ENCODE measurements at places on chromosomes 1 and 21.

DNA sequence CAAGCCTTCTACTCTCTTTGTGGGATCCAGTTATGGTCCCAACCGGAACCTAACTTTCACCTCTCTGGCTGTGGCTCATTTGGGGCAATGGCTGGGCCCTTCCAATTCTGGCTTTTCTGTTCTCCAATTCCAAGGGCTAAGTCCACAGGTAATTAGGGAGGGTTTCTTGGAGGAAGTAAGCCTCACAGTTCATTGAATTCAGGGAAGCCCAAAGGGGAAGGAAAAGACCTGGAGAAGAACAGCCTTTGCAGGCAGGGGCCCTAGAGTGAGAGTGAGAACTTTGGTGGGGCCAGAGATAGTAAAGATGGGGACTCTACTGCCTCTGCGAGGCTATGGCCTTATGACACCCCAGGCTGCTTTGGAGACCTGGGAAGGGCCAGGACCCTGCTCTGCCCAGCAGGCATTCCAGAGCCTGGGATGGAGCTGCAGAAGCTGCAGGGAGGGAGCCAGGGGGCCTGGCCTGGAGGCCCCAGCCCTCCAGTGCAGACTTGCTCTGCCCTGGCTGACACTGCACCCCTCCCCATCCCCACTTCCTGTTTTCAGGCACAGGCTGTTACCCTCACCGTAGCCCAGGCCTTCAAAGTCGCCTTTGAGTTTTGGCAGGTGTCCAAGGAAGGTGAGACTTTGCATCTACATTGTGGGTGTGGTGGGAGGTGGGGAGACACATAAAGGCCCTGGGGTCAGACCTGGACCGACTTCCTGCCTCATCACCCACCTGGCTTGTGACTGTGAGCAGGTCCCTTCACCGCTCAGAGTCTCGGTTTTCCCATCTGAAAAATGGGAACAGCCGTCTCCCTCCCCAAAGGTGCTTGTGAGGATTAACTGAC, 18.9 kb downstream of the LDLRAP1 start:
- DNase-seq: peak; percentile 75

GRCh38 chr1:244758708-244759107, 76.8 kb upstream of the COX20 start:
- no peak for DNase-seq

GRCh38 chr1:174352883-174353608, 94.7 kb upstream of the GPR52 start:
- no peak for DNase-seq

DNA sequence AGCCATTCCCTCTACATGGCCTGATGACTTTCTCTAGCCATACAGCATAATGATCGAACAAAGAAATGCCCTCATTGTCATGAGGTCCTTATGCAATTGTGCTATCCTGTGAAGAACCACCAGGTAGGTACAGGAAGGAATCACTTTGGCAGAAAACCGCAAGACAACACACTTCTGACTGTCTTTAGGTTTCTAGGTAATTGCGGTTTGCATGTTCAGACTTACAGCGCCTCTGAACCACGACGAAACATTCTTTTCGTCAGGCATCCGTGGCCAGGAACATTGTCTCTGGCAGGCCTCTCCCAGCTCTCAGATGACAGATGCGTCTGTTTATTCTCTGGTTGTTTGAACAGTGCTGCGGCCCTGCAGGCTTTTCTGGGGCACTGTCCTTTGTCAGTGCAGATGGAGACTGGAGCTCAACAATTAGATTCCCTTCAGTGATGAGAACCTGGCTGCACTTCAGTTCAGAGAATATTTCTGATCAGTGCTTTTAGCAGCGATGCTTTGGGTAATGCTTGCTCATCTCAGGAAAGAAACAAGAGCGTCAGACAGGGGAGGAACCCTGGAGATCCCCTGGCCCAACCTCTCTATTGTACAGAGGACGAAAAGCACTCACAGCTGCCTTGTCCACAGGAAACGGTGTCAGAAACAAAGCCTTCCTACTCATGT, 63.4 kb downstream of the B3GALT5 start:
- peak; percentile 45 for DNase-seq

GRCh38 chr1:237799762-237800474, 90.8 kb downstream of the ZP4 start:
- DNase-seq: no peak

- peak; percentile 94 for DNase-seq
Measured at GRCh38 chr1:42816585-42817439, at the start of the genes ERMAP and SVBP. TSS of gene ERMAP (plus strand) at chr1:42817122. CDS start at chr1:42830449, 13,327 bp downstream. TSS of gene SVBP (minus strand) at chr1:42817397. CDS start at chr1:42816544, 853 bp downstream.

- peak; percentile 69 for DNase-seq
Measured at GRCh38 chr1:47751996-47752451, 245.2 kb downstream of the TRABD2B start.

- DNase-seq: no peak
Measured at GRCh38 chr1:121471523-121471922, 286.7 kb downstream of the SRGAP2C start.

DNA sequence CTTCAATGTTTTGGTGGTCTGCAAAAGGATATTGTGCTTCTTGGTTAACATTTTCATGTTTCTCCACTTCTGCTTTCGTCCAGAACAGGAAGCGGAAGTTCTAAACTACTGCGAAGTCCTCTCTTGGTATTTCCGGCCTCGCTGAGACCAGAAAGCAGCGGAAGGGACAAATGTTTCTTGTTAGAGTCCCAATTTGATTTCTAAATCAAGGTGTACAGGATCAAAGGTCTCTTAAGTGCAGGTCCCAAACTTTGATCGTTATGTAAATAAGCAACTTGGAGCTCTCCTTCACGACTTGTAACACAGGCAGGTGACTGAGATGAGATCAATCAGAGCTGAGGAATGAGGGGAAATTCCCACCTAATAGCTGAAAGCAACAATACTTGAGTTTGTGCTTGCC, 40.1 kb upstream of the HMCN1 start:
- no peak for DNase-seq

DNA sequence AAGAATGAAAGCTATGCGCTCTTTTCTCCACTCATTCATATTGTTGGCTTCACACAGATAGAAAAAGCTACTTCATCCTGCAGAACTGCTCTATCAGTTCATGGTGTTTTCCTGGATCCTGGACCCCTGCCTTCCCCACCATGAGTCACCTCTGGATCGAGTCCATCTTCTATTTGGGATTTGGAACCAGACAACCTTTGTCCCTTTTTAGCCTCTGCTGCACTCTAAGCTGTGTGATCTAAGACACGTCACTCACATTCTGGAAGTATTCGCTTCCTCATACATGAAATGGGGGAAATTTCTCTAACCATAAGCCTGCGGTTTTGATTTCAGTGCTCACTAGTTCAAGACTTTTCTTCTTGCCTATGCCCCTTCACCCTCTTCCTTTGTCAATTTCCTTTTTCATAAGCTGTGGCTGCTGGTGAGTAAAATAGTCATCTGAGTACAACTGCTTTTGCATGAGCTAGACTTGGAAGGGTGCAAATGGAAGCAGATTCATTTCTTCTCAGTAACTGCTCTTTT, 14.1 kb upstream of the DEGS1 start:
- no peak for DNase-seq

DNA sequence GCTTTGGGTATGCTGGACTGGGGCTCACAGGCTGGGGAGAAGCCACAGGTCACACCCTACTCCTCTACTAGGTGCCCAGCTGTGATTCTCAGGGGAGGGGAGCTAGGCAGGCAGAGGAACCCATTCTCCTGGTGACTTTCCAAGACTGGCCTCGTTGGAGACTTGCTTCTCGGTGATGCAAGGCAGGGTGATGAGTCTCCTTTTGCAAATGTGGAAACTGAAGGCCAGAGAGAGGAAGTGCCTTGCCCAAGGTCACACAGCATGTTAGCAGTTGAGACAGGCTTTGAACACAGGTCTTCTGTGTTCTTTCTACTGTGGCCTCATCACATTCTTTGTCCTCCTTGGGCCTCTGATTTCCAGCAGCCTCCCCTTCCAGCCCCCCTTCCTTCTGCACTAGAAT, 20.5 kb upstream of the C1QA start:
- DNase-seq: no peak

- no peak for DNase-seq
Measured at GRCh38 chr1:221430152-221430960, 311.5 kb downstream of the DUSP10 start.

GRCh38 chr1:25729045-25729444, 70.9 kb upstream of the SELENON start:
- no peak for DNase-seq
